Left cardiac atrium (tissue), 4 donors: ENCODE measurements at places on chromosomes 3 and 15. TPM values are rescaled to one million over a fixed set of nuclear protein-coding genes. Genes with fewer than 3 reads are reported as not detected.

FBXO40 gene
- 146 TPM for total RNA-seq

ZNF502 gene
- total RNA-seq, result 4.4 TPM

ANKRD63 gene
- 0.65 TPM for total RNA-seq

PROK2 gene
- total RNA-seq, result 0.94 TPM

CCDC174 gene
- total RNA-seq, result 13.0 TPM

VIPR1 gene
- total RNA-seq, result 4.9 TPM

TUSC7 gene
- total RNA-seq, result not detected

CEP152 gene
- total RNA-seq, result 2.1 TPM

NCK1 gene
- 29.5 TPM for total RNA-seq

CASR gene
- not detected for total RNA-seq

ERC2 gene
- 3.6 TPM for total RNA-seq

MITF gene
- total RNA-seq, result 51.4 TPM
